ENCODE measurements at places on chromosomes 1 and 21.

- DNase-seq: peak; percentile 44
These were observed 6.2 kb downstream of the C1orf198 start for GRCh38 chr1:230861970-230862595.

GRCh38 chr1:212498283-212499040, 65.7 kb downstream of the NENF start:
- DNase-seq: peak; percentile 83

DNA sequence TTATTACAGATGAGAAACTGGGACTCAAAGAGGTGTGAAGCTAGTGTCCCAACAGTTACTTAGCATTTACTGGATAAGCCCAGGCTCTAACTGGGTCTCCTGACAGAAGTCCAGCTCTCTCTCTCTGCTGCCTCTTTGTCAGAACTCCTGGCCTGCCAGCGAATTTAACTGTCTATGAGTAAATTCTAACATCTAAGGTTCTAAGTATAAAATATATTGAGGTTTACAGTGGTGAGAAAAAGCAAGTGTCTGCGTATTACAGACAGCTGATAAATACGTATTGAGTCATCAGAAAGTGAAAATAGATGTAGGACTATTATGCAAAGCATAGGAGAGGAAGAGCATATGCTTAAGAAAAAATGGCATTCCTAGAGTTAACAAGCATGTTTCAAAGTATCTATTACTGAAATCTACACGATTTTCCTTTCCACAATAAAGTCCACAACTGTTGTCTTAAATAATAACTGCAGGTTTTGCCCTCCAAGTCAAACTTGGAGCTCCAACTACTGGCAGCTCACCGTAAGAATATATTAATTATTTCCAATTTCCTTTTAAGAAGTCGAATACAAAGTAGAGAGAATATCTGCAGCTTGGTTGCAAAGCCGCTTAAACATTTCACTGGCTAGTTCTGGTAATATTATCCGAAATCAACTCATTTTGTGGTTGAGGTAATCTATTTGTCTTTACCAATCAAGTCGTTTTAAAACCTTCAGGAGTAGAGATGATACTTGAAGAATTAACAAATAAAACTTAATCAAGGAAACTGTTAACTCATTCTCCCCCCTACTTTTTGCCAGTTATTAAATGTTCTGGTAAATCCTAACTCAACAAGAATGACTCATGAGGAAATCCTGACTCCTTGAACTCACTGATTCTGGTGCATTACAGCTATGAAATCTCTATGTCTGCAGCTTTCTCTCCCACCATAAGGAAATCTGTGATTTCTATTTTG, 1.4 kb upstream of the RGS2 start:
- DNase-seq: peak; percentile 29

- no peak for DNase-seq
These were observed 49.3 kb downstream of the TRIM62 start for GRCh38 chr1:33132549-33132948.

DNA sequence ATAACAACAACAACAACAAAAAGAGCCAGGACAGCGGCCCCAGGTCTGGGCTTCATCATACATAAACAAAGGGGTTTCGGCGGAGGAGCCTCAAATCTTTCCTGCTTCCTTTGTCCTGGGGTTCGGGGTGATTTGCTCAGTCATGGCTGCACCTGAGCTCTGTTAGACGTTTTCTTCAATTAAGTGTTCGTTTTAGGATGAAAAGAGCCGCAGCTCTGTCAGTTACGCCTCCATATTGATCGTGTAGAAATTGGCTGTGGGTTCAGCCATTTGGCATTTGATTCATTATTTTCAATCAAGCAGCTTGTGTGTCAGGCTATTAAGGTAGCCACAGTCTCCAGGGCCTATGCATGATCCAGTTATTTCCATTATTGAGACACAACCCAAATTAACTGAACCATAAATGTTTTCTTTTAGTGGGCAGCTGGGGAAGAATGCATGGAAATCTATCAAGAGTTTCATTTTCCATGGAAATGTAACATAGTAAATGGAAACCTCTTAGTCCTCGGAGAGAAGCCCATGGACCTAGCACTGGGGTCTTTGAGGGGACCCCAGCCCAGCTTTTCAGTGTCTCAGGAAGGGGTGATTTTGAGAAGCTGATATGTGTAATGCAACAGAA, 370.0 kb upstream of the C1orf174 start:
- no peak for DNase-seq

DNA sequence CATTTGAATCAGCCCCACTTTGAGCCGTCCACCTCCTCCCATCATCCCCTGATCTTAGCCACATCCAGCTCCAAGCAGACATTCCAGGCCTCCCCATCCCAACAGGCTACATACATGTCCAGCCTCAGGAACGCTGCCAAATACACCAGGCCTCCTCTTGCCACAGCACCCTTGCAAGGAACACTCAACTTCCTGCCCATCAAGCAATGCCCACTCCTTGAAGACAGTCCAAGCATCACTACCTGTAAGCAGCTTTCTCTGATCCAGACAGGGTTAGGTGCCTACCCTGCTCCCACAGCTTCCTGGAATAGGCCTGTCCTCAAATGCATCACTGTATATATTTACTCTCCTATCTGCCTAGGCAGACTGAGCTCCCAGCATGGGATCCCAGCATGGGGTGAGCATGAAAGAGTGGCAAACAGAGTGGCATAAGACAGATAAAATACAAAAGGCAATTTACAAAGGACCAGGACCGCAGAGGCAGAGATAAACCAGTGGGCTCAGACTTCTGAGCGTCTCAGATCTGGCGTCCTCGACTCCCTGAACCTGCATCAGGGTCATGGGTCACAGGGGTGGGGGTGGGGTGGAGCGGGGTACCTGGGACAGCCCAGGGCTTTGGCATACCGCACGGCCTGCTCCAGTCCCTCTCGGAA, 816 bp downstream of the HYI start:
- peak; percentile 67 for DNase-seq

DNA sequence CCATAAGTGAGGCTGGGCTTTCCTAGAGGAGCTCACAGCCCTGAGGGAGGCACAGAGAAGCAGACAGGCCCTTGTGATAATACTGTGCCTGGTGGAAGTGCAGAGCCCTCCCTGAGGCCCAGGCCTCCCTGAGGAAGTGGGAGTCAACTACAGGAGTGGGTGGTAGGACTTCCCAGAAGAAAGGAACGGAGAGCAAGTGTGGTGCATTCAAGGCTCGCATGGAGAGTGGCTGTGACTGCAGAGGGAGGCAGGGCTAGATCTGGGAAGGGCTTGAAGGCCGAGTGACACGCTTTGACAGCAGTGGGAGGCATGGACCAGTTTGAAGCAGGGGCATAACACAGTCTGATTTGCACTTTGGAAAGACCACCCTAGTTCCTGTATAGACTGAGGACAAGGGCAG, 37.3 kb downstream of the AZIN2 start:
- no peak for DNase-seq

- no peak for DNase-seq
These were observed 886.7 kb downstream of the PLA2G4A start for GRCh38 chr1:187715483-187715882.

DNA sequence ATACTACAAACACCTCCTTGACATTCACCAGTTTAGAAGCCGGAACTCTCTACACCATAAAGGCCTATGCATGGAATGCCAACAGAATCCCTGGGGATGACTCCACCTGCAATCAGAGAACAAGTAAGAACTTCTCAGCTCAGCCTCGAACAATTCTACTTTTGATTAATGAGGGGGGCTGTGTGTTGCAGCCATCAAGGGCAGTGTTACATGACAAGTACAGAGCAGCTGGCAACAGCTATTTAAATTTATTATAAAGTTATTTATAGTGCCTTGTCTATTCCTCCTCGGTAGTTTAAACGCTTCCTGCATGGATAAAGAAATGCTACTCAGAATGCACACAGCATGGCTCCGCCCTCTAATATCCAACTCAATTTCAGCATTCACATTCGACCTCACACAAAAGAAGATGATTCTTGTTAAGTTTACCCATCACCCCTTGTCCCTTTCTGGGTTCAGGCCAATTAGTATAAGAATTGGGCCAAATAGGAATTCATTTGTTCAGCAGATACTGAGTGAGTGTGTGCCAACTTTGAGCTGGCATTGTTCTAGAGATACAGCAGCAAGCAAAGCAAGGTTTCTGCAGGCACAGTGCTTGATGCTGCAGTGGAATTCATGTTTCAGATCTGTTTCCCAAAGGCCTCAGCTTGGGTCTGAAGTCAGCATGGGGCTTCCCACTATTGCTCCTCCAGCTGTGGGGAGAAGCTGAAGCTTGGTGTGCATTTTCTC, 6.4 kb downstream of the FNDC7 start:
- DNase-seq: no peak

DNA sequence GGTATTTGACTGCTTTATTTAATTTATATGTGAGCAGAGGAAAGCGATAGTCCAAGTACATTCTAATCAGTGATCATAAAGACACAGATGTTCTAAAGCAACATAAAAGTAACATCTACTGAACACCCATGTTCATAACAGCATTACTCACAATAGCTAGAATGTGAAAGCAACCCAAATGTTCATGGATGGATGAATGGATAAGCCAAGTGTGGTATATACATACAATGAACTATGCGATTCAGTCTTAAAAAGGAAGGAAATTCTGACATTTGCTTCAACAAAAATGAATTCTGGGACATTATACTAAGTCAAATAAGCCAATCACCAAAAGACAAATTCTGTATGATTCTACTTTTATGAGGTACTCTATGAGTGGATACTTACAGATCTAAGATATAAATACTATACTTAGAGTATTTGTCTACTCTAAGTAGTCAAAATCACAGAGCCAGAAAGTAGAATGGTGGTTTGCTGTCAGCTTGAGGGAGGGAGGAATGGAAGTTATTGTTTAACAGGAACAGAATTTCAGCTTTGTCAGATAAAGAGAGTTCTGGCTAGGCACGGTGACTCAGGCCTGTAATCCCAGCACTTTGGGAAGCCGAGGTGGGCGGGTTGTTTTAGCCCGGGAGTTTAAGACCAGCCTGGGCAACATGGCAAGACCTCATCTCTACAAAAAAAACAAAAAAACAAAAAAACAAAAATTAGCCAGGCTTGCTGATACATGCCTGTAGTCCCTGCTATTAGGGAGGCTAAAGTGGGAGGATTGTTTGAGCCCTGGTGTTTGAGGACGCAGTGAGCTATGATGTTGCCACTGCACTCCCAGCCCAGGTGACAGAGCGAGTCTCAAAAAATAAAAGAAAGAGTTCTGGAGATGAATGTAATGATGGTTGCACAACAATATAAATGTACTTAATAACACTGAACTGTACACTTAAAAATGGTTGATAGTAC, 79.7 kb upstream of the ARHGAP29 start:
- DNase-seq: peak; percentile 53

DNA sequence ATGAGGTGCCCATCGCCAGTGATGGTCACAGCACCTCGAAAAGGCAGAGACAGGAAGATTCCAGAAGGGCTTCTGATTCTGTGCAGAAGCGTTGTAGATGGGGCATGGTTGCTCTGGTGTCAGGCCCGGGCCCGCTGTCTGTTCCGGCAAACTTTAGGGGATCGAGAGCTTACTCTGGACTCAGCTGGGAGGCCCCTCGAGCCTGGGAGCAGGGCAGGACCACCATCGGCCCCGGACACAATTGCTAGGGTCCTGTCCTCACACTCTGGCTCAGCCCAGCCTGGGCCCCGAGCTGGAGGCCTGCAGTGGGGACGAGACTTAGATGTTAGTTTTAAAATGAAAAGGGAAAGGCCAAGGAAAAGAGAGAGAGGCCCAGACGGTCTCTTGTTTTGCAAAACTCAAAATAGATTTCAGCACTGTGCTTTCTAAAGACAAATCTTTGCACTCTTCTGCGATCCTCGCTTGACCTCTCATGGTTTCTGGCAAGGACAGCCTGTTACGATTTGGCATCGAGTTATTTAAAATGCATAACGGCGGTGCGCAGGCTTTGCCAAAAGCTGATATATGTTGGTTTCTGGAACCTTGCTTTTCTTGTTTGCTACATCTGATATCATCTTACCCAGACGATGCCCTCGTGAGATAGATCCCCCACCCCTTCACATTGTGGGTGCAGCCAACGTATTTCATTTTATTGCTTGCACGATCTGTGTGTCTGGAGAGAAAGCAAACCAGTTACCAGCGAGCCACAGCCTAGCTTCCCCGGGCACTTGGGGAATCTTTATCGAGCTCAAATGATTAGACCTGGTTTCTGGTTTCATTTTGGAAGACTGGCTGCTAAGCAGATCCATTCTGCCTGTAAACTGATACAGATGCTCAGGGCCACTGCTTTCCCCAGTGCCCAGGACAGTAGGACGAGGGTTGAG, 58.0 kb downstream of the PRDM16 start:
- DNase-seq: peak; percentile 66

- DNase-seq: no peak
These were observed 39.1 kb upstream of the FHAD1 start for GRCh38 chr1:15207829-15208429.

- peak; percentile 90 for DNase-seq
These were observed 5.1 kb downstream of the TMEM201 start for GRCh38 chr1:9593492-9594465.

- no peak for DNase-seq
These were observed 136.5 kb downstream of the FGGY start for GRCh38 chr1:59433440-59433813.

DNA sequence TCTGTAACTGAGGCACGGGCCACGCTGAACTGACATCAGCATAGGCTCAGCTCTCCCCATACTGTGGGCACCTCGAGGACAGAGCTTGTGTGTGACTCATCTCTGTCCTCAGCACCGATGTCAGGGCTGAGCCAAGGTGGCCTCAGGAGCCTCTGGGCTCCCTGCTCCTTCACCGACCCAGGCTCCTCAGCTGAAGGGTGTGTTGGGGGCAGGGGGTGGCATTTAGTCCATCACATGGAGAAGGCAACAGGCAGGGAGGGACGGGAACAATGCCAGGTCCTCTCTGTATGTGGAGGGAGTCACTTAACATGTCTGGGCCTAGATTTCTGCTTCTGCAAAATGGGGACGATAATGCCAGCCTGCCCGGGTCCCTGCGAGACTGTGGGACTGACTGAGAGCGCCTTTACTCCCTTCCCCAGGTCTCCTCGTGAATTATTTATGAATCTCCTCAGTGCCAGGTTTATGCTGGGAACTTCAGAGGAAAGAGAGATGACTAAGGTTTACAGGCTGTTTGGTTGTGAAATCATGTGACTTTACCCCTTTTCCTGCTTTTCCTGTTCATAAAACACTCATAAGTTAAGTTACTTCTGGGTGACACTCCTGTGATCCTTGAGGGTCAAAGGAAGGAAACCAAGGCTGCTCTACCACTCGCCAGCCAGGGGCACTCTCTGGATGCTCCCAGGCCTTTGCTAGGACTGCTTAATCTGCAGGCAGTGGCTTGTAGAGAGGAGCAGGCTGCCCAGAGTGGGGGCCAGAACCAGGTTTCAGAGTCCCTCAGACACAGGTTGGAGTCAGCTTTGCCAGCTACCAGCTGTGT, 16.2 kb downstream of the TTC39A start:
- peak; percentile 86 for DNase-seq

DNA sequence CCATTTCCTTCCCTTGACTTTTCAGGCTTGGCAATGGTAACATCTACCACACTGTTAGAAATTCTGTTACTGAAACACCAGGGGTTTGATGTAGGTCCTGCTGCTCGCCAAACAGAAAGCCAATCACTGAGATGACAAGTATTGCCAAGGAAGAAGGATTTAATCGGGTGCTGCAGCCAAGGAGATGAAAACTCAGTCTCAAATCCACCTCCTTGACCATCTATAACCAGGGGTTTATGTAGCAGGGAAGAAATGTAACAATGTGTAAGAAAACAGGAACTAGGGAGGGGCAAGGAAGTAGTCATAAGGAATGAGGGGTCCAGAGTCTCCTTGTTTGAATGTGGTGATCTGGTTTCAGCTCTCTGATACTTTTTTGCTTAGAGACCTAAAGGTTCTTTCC, 25.4 kb downstream of the PLA2G2A start:
- no peak for DNase-seq

- no peak for DNase-seq
These were observed 26.4 kb upstream of the PPP1R15B start for GRCh38 chr1:204437796-204438570.

GRCh38 chr1:111818081-111818480, 62.4 kb downstream of the DDX20 start:
- DNase-seq: no peak
